NCI-H1694 (cell line): ENCODE measurements at places on chromosomes 7 and 10.

GRCh38 chr10:128003521-128003920, 96.6 kb downstream of the PTPRE start:
- DNase-seq: no peak

DNA sequence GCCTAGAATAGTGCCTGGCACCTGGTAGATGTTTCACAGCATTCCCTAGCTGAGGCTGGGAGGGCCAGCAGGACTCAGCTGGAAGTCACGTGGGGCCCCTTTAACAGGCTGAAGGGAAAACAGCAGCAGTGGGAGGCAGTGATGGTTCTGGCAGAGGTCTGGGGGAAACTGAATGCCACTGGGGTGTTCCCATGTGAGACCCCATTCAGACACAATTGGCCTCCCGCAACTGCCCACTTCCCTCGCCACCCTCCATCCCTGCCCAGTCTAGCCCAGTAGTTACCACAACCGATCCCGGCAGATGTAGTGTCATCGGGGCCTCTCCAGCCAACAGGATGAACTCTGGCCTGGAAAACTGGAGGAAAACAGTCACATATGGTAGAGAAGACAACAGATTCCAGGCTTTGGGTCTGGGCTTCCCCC, 38.3 kb downstream of the FRMPD2 start:
- DNase-seq: no peak

DNA sequence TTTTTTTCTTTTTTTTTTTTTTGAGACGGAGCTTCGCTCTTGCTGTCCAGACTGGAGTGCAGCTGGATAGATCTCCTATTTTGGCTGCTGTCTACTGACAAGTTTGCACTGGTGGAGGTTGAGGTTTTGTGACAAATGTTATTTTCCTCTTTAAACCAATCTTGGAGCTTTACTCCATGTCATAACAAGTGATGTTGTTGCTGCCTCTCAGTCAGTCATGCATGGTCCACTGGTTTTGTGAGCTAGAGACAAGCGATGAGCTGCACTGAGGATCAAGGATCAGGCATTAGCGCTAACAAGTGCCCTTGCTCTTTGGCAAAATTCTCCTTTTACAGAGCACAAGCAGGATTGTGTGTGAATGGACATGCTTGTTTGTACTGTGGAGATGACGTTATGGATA, 805 bp upstream of the WDFY4 start:
- no peak for DNase-seq

- no peak for DNase-seq
Observed at GRCh38 chr7:105006367-105007136, 7.5 kb upstream of the KMT2E start.

- no peak for DNase-seq
Observed at GRCh38 chr7:114988026-114988425, 66.1 kb downstream of the MDFIC start.

- DNase-seq: no peak
Observed at GRCh38 chr10:125146791-125147579, 13.4 kb downstream of the CTBP2 start.

GRCh38 chr7:4713183-4713784, 31.2 kb downstream of the FOXK1 start:
- DNase-seq: no peak

DNA sequence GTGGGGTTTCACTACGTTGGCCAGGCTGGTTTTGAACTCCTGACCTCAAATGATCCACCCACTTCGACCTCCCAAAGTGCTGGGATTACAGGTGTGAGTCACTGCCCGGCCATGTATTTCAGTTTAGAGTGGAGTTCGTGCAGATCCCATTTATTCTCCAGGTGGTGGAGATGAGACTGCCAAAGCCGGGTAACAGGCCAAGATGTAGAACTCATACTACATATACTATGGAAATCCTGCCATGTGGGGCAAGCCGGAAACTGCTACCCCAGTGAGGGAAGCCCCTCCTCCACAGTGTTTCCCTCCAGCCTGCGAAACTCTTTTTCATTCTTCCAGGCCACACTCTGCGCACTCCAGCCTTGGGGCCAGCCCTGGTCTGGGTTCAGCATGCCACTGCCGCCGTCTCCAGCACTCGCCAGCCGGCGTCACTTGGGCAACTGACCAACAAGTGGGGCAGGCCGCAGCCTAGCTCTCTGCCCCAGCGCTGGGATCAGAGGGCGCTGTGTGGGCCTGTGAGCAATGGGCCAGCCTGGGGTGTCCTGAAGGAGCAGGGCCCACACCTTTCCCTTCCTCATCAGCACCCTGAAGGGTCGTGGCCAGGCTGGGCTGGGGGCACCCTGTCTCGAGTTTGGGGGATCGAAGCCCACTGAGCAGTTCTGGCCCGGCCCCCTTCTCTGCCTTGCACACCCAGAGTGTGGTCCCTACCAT, 122.0 kb downstream of the TRRAP start:
- DNase-seq: no peak

GRCh38 chr7:29115753-29116152, 30.6 kb downstream of the CPVL start:
- DNase-seq: no peak

GRCh38 chr7:121473645-121474300, 77.7 kb upstream of the FAM3C start:
- DNase-seq: no peak

DNA sequence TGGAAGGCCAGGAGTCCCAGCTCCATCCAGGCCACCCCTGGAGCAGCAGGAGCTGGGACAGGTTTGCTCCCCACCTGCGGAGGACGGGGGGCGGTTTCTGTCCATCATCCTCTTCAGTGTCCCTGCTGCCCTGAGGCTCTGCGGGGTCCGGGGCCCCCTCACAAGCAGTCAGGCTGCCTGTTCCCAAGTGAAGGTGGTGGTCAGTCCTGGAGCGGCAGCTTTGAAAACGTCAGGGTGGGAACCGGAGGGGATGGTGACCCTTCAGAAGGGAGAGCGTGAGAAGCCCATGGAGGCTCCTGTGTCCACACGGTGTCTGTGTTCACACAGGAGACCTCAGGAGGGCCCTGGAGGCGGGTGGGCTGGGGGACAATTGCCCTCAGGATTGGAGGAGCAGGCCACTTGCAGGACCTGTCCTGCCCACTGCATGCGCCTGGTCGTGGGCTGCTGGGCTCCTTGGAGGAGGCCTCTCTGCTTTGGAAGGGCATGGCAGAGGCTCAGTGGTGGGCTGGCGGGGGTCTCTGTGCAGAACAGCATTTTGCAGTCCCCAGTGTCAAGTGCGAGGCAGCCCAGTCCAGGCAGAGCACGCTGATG, 49.3 kb upstream of the INPP5A start:
- no peak for DNase-seq

- no peak for DNase-seq
Observed at GRCh38 chr10:76080991-76081390, 649.6 kb downstream of the LRMDA start.

DNA sequence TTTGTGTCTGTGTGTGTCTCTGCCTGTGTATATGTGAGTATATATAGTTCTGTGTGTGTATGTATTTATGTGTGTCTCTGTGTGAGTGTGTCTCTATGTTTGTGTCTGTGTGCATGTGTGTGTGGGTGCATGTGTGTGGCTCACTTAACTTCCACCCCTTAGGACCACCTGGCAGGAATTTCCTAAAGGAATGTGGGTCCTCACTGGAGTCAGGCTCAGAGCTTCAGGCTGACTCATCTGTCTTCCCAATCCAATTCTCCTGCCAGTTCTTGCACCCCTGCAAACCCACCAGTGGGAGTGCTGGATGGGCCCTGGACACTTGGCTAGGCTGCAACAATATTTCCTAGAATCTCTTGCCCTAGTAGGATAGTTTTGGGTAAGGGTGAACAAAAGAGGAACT, 70.2 kb upstream of the GRB10 start:
- no peak for DNase-seq
